ENCODE measurements at places on chromosomes 11 and 22.
A peak's percentile ranks its signal among the peaks of the same experiment; 100 is the strongest.

- peak; percentile 71 for DNase-seq
These were observed 50.3 kb downstream of the CD6 start for GRCh38 chr11:61021661-61022212.

GRCh38 chr22:35930933-35931332, 97.7 kb downstream of the RBFOX2 start:
- no peak for DNase-seq

DNA sequence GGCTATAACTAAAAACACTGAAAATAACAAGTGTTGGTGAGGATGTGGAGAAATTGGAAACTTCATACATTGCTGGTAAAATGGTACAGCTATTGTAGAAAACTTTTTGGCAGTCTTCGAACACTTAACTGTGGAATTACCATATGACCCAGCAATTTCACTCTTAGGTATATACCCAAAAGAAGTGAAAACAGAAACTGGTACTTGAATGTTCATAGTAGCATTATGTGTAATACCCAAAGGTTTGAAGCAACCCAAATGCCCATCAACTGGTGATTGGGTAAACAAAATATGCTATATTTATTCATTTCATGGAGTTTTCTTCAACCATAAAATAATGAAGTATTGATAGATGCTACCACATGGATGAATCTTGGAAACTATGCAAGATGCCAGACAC, 40.8 kb upstream of the FTH1 start:
- no peak for DNase-seq

GRCh38 chr11:28337701-28338100, 229.5 kb downstream of the METTL15 start:
- DNase-seq = no peak

DNA sequence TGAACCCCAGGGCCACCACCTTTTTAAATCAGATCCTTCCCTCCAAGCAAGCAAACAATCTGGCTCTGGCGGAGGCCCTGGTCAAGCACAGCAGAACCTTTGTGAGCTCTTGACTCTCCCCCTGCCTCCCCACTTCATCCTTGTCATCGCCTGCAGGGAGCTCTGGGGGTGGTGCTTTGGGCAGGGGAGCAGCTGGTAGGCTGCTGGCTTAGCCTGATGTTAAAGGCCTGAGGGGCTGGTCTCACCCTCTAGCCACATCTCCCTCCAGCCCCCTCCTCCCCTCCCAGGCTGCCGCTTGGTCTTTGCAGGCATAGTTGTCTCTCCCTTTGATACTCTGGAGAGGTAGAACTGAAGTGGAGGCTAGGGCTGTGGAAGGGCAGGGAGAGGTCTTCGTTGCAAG, 50.9 kb downstream of the THAP12 start:
- DNase-seq = no peak

DNA sequence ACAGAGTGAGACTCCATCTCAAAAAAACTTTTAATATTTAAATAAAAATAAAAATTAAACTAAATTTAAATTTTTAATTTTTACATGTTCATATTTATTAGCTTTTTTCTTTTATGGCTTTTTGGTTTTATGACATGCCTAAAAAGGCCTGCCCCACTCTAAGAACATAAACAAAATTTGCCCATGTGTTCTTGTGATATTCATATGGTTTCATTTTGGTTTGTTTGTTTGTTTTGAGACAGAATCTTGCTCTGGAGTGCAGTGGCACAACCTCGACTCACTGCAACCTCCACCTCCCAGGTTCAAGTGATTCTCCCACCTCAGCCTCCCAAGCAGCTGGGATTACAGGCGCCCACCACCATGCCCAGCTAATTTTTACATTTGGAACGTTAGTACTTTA, 27.7 kb downstream of the SUSD2 start:
- no peak for DNase-seq

DNA sequence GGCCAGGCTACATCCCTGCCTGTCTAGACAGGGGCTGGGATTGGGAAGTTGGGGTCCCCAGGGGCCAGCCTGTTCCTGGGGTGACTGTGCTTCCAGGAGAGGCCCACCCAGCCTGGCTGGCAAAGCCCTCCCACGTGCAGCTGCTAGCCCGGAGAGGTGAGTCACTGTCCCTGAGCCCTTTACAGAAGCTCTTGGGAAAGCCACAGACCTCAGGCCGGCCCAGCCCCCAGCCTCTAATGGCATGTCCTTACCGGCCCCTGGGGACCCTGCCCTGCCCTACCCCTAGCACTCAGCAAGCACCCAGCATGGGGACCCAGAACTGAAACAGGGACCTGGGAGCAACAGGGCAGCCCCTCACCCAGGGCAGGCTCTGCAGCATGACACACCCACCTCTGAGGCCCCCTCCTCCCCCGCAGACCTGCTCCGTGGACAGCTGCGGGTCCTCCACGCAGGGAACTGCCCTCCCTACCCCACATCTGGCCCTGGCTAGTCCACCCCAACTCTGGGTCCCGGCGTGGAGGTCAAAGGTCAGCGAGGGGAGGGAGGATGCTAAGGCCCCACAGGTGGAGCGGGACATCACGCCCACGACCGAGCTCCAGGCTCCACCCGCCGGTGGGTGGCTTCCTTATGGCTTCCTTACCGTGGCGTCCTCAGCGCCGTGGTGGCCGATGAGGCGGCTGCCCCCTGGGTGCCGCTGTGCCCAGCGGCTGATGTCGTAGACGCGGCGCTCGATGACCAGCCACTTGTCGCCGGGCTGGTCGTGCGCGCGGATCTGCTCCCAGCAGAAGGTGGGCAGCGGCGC, 615 bp downstream of the FADS3 start:
- DNase-seq = peak; percentile 21

DNA sequence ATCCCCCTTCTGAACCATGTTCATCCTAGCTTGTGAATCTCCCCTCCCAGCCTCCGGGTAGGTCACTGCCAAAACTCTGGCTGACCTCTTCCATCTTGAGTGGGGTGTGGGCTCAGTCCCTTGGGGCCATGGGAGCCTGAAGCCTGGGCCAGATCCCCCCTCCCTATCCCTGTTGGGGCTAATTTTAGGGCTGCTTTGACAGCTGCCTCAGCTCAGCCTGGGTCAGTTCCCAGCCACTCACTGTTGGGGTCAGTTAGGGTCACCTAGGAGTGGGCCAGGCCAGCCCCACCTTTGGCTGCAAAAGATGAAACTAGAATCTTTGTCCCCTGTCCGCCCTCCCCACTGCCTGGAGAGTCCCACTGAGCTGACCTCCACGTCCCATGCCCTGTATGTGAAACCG, 29.8 kb upstream of the P2RY2 start:
- no peak for DNase-seq

Measured in stimulated activated CD4-positive, alpha-beta T cell treated with anti-CD3 and anti-CD28 coated beads, Interleukin-4, amount 100 ng/mL, for 48 hours (primary cell).